ENCODE measurements at places on chromosomes 7 and 10.

DNA sequence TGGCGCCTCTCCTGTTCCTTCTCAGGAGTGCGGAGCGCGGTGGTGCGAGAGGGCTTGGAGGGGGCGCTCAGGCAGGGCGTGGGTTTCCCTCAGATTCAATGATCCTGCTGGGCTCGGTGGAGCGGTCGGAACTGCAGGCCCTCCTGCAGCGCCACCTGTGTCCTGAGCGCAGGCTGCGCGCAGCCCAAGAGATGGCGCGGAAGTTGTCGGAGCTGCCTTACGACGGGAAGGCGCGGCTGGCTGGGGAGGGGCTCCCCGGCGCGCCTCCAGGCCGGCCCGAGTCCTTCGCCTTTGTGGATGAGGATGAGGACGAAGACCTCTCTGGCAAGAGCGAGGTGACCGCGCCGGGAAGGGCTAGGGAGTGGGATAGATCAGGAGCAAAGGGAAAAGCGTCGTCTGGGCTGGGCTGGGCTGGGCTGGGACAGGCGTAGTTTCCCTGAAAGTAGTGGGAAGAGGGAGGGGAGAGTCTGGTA, 17.0 kb downstream of the FAM131B start:
- DNase-seq, result peak; percentile 18

DNA sequence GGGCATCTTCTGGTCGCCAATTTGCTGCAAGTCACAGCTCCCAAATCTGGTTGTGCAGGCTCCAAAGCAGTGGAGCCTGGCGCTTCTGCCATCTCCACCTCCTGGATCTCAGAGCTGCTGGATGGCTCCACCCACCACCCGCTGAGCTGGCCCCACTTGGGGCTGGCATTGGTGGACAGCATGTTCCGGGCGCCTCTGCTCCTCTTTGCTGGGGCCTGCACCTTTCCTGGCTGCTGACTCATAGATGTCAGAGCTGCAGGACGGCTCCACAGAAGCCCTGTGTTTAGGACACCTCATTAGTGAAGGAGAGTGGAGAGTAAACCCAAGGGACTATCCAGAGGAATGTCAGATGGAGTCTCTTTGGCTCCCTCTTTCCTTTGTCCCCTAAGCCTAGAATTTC, 27.4 kb downstream of the MAPK8 start:
- DNase-seq, result no peak

- DNase-seq, result no peak
These were observed at the start of gene C10orf105 for GRCh38 chr10:71719464-71720201. TSS of gene C10orf105 (minus strand) at chr10:71719778. CDS start at chr10:71716337, 3,441 bp downstream.

DNA sequence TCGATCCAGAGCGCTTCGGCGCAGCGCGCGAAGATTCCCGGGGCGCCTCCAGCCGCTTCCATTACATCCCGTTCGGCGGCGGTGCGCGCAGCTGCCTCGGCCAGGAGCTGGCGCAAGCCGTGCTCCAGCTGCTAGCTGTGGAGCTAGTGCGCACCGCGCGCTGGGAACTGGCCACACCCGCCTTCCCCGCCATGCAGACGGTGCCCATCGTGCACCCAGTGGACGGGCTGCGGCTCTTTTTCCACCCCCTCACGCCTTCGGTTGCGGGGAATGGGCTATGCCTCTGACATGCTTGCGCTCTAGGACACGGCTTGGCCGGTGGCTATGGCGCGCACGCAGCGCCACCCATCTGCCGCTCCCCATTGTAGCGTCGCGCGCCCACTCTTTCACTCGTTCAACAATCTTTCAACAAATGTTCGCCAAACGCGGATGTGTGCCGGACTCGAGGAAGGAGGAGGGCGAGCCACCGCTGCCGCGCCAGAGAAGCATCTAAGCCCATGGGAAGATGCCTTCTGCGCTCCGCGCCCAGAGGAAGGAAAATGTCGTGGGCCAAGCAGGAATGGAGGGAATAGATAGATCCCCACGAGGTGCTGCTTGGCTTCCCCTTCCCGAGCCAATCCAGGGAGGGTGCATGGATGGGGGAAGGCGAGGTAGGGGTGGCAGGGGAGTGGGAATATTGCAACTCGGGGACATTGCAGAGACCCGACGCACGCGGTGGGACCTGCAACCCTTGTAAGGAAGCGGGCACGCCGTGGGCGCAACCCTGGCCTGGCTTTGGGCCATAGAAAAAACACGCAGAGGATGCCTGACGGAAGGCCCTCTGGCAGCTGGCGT, 5.1 kb upstream of the CYP26A1 start:
- no peak for DNase-seq

DNA sequence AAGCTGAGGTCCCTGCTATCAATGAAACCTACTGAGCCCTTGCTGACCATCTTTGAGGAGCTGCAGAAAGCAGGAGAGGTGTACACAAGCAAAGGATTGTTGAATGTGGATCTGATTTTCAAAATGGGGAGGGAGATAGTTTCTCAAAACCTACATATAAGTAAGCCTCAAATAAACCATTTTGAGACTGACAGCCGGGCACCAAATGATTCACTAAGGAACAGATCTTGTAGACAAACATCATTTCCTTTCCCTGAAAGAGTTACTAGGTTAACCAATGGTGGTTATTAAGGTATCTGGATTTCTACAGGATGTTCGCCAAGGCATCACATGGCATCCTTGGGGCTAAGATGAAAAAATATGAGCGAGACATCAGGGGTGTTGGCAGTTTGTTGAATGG, 24.5 kb upstream of the RHOBTB1 start:
- DNase-seq, result no peak

DNA sequence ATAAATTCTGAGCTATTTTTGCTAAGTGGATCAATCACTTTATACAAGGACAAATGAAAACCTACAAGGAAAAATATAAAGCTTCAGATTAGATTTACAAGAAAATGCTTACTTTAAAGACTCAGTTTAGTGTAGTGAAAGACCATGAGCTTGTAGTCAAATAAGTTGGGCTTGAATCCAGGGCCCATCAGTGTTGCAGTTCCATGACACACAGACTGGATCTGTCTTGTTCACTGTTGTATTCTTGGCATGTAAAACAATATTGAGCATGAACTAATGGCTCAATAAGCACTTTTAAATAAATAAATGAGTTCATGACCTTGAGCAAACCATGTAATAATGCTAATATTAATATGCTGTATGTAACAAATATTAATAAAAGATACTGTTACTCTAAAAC, 164.6 kb upstream of the KCND2 start:
- DNase-seq, result no peak

DNA sequence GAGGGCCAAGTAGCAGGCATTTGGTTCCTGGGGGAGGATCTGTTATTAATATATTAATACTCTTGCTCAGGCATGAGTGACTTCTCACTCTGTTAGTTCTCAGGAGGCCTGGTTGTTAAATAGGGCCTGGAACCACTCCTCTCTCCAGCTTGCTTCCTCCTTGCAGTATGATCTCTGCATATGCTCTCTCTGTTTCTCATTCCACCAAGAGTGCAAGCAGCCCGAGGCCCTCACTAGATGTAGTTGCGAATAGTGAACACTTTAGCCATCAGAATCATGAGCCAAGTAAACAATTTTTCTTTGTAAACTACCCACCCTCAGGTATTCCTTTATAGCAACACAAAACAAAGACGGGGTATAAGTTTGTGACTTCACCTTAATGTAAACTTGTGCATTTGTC, 784.3 kb downstream of the DNAJB9 start:
- DNase-seq, result no peak

- DNase-seq, result no peak
These were observed 151.3 kb downstream of the HGF start for GRCh38 chr7:81618396-81619014.

GRCh38 chr10:132836248-132836831, 50.4 kb upstream of the NKX6-2 start:
- DNase-seq, result no peak

DNA sequence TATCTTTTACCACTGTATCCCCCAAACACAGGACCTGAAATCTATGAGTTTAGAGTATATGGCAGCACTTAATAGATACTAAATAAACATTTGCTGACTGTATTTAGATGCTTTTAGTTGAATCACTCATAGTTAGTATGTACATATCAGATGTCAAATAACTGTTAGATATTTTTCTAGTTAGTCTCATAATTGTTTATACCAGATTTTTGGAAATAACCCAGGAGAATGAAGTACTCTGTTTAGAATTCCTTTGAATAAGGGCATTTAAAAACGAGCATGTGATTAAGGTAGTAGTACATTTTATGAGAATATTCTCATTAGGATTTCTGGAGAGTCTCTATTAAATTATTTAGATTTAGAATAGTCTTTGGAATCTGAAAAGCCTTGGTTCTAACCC, 22.3 kb upstream of the ZEB1 start:
- no peak for DNase-seq

DNA sequence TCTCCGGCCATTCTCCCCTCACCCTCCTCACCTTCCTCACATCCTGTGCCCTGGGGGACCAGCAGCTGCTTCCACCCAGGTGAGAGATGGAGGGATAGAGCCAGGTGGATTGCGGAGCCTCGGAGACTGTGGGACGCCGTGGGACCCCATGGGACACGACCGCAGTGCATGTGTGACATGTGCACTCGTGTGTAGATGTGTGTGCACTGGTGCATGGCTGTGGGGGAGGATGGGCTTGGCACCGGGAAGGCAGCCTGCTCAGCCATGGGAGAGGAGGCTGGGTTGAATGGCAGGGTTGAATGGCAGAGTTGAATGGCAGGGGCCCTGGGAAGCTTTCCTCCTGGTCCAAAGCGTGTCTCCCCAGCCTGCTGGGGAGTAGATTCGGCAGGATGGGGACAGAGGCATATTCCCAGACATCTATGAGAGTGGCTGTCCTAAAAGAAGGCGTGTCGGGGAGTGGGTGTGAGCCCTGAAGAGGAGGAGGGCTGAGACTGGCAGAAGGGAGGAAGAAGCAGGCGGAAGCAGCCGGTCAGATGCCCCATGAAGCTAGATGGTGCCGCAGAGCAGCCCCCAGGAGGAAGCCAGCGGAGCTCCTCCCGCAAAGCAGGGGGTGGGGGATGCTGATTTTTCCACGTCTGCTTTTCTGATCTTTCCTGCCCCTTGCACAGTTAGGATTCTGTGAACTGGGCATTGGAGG, 815 bp downstream of the GIMAP8 start:
- DNase-seq, result no peak

- no peak for DNase-seq
These were observed 234.9 kb downstream of the HGF start for GRCh38 chr7:81534996-81535395.

GRCh38 chr10:98582363-98582762, 135.6 kb upstream of the HPS1 start:
- no peak for DNase-seq

- no peak for DNase-seq
These were observed 18.3 kb upstream of the LRGUK start for GRCh38 chr7:134108802-134109201.

GRCh38 chr7:114218283-114218682, 196.3 kb upstream of the FOXP2 start:
- DNase-seq, result no peak

- no peak for DNase-seq
These were observed 603.5 kb upstream of the NRP1 start for GRCh38 chr10:33938001-33938400.

DNA sequence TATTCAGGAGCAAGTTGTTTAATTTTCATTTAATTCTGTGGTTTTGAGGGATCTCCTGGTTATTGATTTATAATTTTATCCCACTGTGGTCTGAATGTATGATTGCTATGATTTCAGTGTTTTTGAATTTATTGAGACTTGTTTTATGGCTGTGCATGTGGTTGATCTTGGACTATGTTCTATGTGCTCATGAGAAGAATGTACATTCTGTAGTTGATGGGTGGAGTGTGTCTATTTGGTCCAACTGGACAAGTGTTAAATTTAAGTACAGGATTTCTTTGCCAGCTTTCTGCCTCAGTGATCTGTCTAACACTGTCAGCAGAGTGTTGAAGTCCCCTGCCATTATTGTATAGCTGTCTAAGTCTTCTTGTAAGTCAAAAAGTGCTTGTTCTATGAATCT, 34.8 kb upstream of the KIF5B start:
- no peak for DNase-seq

GRCh38 chr10:73887294-73888039, 13.1 kb upstream of the CAMK2G start:
- no peak for DNase-seq

DNA sequence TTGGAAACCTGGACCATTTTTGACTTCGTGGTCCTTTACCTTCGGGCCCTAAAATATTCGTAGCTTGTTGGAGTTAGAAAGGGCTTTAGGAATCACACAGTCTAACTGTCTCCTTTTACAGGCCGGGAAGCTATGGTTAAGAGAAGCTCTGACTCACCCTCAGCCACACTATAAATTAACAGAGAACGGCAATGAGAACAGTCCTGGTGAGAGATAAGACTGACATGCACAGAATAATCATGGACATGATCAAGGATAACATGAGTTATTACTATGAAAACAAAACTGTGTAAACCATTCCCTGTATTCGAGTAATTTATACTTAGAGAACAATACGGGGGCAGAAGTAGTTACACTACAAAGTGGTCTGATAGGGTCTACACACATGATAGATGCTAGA, 162.5 kb upstream of the MALRD1 start:
- DNase-seq, result no peak

DNA sequence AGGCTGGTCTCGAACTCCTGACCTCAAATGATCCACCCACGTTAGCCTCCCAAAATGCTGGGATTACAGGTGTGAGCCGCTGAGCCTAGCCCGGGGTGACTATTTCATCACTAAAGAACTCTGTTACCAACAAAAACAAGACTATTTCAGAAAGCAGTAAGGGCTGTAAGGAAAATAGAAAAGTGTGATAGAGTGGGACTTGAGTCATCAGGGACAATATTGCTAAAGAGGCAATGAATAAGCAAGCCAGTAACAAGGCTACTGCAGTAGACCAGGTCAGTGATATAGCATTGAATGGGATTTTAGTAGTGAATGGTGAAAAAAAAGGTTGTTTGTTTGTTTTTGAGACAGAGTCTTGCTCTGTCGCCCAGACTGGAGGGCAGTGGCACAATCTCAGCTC, 51.7 kb downstream of the SVOPL start:
- no peak for DNase-seq
